ENCODE measurements at places on chromosomes 1 and 21.

DNA sequence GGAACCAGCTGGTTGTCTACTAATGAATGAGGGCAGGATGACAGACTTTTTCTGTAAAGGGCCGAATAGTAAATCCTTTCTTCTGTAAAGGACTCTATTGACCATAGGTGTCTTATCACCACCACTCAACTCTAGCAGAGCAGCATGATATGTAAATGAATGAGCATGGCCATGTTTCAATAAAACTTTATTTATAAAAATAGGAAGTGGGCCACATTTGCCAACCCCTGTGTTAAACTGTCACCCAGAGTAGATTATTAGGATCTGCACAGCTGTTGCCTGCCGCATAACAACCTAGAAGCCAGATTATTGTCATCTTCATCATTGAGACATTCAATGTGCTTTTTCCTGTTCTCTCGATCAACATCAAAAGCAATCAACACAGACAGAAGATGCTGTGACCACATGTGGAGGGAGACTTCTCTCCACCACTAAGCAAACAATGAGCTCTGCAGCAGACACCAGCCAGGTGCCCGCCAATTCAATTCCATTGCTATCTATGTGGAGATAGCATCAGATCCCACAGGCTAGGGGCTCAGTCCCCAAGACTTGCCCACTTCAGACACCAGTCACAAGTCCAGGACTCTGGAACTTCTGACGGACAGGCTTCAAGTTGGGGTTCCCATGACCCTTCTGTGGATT lies 6.8 kb upstream of the EFHD2 start:
- DNase-seq, result no peak

DNA sequence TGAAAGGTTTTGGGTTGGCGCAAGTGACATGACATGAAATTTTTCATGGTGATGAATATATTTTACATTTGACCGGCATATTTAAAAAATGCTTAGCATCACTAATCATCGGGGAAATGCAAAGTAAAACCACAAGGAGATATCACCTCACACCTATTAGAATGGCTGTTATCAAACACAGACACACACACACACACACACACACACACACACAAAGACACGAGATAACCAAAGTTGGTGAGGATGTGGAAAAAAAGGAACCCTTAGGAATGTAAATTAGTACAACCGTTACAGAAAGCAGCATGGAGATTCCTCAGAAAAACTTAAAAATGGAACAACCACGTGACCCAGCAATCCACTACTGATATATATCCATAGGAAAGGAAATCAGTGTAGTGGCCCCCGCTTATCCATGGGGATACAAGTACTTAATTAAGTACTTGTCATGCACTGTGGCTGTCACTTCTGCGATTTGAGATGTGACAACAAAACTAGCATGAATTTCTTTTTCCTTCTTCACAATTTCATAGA lies 15.9 kb upstream of the PRELP start:
- no peak for DNase-seq

GRCh38 chr1:205896351-205896750 lies 46.4 kb upstream of the PM20D1 start:
- no peak for DNase-seq

GRCh38 chr1:187744665-187745064 lies 915.9 kb downstream of the PLA2G4A start:
- DNase-seq, result no peak

DNA sequence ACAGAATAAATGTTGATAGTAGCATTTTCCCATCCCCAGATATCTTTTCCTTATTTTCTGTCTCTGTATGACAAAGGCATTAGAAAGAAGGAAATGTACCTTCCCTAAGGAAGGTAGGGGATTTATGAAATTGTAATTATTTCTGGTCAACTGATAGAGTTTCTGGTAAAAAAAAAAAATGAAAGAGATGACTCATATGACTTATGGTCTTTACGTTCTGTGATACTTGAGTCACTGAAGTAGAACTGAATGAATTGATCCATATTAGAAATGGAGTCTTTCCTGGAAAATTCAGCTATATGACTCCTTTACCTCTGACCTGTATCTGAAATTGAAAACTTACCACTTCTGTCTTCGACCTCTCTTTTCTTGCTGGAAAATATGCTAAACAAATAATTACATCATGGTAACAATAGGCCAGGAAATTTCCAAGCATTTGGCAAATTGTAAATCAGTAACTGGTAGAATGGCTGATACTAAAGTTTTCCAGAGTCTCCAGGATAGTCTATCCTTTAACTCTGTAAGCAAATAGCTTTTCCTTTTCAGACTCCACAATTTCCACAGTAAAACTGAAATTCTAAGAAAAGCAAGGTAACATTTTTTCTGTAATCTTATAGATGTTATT lies 364.3 kb upstream of the PTBP2 start:
- no peak for DNase-seq

- DNase-seq, result no peak
These were observed at the start of gene PTGS2 for GRCh38 chr1:186680245-186681061. PTGS2 (minus strand) TSS chr1:186680423; CDS start chr1:186680290, 133 bp downstream.

GRCh38 chr21:43654806-43655489 lies 4.3 kb downstream of the HSF2BP start:
- DNase-seq, result no peak

- peak; percentile 70 for DNase-seq
These were observed 28.2 kb upstream of the ATP1B1 start for GRCh38 chr1:169078163-169078883.

GRCh38 chr1:40763742-40764532 lies 19.6 kb upstream of the KCNQ4 start:
- no peak for DNase-seq

GRCh38 chr1:85199667-85200462 lies 951 bp downstream of the SYDE2 start:
- DNase-seq, result no peak

DNA sequence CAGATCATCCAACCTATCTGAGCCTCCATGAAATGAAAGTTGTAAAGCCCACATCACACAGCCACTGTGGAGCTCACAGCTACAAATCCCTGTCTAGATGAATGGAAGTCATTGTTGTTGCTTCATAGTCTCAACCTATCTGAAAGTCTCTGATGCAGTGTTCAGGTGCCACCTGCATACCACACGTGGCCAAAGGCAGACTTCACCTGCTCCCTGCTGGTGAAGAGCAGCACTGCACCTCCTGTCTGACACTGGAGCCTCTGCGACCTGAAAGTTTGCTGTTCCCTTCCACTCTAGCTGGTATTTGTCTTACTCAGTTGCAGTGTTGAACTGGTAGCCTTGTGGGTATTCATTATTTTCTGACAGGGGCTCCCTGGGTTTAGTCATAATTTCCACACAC lies 18.4 kb downstream of the LORICRIN start:
- no peak for DNase-seq

DNA sequence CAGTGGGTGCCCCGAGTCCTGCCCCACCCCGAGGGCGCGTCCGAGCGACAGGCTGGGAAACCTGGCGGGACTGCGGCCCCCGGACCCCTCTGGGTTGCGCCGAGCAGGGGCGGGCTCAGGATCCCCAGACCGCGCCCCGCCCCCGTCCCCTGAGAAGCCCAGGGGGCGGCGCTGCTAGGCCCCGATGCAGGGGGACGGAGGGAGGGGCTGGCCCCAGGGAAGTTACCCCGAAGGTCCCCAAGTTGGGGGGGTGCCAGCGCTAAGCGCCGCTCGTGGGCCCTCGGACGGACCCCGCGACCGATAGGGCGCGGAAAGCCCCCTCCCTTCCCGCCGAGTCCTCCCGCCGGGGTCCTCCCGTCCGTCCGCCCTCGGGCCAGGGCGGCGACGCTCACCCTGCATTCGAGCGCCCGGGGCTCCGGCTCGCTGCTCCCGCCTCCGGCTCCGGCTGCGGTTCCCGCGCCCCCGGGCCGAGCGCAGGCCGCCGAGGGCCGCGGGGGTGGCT lies 414 bp downstream of the GPR153 start:
- no peak for DNase-seq

GRCh38 chr1:160795951-160796383 lies at the start of gene LY9:
LY9 (plus strand) TSS chr1:160796174; CDS start chr1:160796188, 14 bp downstream.
- DNase-seq, result no peak

GRCh38 chr1:212062832-212063438 lies 27.4 kb downstream of the DTL start:
- DNase-seq, result peak; percentile 56

DNA sequence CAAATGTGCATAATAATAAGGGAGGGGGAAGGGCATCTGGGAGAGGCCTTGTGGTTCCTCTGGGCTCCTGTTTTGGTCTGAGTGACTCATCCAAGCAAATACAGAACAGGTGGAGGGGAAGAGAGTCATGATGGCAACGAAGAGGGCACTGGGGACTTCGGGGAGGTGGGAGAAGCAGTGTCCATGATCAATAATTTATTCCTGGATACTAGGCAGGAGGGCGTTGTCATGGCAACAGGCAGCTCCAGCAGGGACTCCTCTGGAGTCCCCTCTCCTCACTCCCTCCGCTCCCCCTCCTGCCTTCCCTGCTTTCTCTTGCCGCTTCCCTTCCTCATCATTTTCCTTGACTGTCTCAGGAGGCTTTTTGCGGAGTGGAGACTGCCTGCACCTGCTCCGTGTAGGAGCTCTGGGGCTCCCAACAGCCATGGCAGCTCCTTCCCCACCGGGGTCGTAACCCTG lies 12.3 kb upstream of the NFASC start:
- DNase-seq, result peak; percentile 29

GRCh38 chr1:165397944-165398343 lies 41.4 kb upstream of the LMX1A start:
- no peak for DNase-seq

Data from NCI-H1092 treated with DMSO at 0.1 percent for 48 hours (cell line).